H9 (cell line): ENCODE measurements at places on chromosomes 6 and 20. TPM values are rescaled to one million over a fixed set of nuclear protein-coding genes. Genes with fewer than 3 reads are reported as not detected.

Gene HIVEP1
- total RNA-seq, result 36.5 and 44.2 TPM in 2 replicates

Gene TCF21
- not detected in 2 replicates for total RNA-seq

Gene THEMIS
- not detected in 2 replicates for total RNA-seq

Gene IER3
- total RNA-seq, result 42.9 and 43.5 TPM in 2 replicates

Gene CRISP3
- not detected in 2 replicates for total RNA-seq

Gene MTFR2
- 10.0 and 11.8 TPM in 2 replicates for total RNA-seq

Gene APCDD1L
- total RNA-seq, result 0.68 and 1.1 TPM in 2 replicates

Gene THBD
- total RNA-seq, result 0.15 and 0.28 TPM in 2 replicates
